Stimulated activated CD4-positive, alpha-beta T cell treated with anti-CD3 and anti-CD28 coated beads, TNF-alpha, amount 100 ng/mL, for 1 hour (primary cell): ENCODE measurements at places on chromosomes 2 and 18.

DNA sequence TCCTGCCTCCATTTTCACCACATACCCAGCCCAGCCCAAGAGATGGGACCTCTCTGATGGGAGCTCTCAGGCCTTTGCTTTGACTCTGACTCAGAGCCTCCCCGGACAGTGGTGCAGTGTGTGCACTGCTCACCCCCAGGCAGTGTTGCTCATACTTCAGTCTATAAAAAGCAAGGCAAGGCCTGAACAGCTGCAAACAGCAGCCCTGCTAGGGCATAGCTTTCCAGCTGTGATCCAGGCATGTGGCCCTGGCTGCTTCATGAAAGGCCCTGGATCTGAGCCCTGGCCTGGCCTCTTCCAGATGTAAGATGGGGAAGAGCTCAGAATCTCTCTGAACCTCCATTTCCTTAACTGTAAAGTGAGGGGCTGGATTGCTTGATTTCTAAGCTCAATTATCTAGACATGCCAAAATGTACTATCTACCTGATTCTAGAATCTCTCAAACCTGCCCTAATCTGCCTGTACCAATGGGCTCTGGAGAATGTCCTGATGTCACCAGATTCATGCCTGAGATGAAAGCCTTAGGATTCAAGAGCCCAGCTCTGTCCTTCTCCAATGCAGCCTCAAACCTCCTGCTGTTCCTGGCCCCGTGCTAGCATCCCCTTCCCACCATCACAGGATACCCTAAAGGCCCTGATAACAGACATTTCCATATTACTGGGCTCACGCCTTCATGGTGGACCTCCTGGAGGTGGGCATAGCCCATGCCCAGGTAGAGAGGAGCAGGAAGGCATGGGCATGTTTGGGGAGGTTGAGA is 206.9 kb downstream of the ARL4C start:
- no peak for DNase-seq

DNA sequence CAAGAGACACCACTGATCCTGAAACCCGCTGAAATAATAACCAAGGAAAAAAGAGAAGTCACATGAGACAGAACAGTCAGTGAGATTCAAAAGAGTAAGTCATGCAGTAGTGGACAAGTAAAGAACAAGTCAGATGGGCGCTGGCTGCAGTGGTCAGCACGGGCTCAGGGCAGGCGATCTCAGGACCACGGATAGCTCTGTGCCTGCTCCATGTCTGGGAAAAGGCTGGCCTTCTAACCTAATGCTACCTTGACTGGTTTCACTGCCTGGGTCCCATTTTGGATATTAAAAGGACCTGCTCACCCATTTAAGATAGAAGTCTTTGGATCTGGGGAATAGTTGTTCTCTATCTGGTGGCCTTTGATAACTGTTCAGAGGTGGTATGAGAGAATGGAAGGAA is 61.7 kb upstream of the LCLAT1 start:
- no peak for DNase-seq

GRCh38 chr2:237474442-237474911 is 12.6 kb upstream of the MLPH start:
- no peak for DNase-seq

DNA sequence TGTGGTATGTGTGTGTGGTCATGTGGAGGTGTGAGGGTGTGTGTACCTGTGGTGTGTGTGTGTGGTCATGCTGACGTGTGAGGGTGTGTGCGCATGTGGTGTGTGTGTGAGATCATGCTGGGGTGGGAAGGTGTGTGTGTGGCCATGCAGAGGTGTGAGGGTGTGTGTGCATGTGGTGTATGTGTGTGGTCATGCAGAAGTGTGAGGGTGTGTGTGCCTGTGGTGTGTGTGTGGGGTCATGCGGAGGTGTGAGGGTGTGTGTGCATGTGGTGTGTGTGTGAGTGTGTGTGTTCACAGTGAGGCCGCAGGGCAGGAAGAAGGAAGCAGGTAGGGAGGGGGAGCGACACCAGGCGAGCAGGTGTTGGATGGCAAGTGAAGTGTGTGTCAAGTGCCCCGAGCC is 259.0 kb downstream of the LOXHD1 start:
- no peak for DNase-seq

DNA sequence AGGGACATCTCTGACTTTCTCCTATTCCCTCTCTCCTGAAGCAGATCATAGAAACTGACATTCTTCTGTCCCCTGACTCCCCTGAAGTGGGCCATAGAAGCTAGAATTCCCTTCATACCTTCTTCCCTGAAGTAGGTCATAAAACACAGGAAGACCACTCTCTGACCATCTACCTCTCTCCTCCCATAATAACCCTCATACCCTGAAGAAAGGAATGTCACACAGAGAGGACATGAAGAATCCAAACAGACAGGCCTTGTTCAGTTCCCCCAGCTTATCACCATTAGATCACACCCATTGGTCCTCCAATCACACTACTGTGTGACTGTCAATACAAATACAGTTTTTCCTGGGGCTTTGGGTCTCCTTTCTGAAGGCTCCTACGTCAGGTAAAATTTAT is 347.1 kb downstream of the DLGAP1 start:
- no peak for DNase-seq

- no peak for DNase-seq
These were observed 44.1 kb downstream of the FARP2 start for GRCh38 chr2:241399941-241400922.

DNA sequence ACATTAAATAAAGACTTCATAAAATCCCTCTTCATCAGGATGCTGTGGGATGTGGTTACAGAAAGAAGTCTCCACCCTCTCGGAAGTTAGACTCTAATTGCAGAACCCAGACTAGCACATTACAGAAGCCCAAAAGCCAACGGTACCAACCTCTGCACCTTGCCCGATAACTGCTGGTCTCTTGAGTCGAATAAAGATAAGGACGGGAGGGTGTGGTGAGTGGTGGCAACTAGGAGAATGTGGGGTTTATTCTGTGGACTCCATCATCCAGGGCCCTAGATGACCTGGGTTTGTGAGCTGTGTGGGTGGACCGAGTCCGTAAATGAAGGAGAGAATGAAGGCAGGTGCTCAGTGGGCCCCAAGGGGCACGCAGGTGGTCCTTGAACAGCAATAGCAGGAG is 462.8 kb upstream of the ID2 start:
- DNase-seq, result no peak

DNA sequence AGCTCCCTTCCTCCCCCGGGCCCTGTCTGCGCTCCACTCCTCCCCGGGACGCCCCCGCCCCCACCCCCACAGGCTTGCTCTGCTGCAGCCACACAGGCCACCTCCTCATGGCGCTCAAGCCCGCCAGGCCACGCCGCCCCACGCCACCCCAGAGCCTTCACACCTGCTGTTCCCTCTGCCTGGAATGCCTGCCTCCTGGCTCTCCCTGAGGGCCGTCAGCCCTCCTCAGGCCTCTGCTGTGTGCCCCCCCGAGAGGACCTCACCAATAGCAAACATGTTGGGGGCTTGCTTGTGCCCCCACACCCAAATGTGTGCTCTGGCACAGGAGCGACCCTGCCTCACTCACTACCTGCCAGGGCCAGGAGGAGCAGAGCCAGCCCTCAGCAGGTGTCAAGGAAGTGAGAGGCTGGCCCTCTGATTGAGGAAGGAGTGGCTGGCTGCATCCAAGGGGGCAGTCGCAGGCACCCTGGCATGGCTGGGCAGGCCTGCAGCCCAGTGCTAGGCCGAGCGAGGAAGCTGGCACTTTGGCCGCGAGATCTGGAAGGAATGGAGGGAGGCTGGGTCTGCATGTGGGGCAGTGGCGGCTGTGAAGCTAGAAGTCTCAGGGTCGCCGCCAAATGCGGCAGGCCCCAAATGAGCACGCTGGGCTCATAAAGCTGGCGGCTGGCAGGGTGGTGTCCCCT is 86.5 kb downstream of the INHBB start:
- DNase-seq, result no peak

DNA sequence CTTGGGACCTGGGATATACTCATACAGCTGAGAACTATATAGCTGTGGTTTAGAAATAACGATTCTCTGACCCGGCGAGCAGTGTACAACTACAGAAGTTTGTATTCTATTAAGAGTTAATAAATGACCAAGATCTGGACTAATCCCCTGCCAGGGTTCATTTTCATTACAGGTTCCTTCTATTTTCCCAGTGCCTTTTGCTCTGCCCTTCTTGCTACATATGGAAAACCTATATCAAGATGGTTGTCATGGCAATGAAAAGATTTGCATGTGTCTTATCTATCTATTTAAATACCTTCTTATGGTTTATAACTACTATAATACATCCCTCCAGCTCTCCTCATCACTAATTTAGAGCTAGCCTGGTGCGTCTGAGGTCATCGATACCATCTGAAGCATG is 965.2 kb downstream of the BCL11A start:
- DNase-seq, result no peak

GRCh38 chr2:84486441-84487115 is 27.5 kb upstream of the SUCLG1 start:
- no peak for DNase-seq

DNA sequence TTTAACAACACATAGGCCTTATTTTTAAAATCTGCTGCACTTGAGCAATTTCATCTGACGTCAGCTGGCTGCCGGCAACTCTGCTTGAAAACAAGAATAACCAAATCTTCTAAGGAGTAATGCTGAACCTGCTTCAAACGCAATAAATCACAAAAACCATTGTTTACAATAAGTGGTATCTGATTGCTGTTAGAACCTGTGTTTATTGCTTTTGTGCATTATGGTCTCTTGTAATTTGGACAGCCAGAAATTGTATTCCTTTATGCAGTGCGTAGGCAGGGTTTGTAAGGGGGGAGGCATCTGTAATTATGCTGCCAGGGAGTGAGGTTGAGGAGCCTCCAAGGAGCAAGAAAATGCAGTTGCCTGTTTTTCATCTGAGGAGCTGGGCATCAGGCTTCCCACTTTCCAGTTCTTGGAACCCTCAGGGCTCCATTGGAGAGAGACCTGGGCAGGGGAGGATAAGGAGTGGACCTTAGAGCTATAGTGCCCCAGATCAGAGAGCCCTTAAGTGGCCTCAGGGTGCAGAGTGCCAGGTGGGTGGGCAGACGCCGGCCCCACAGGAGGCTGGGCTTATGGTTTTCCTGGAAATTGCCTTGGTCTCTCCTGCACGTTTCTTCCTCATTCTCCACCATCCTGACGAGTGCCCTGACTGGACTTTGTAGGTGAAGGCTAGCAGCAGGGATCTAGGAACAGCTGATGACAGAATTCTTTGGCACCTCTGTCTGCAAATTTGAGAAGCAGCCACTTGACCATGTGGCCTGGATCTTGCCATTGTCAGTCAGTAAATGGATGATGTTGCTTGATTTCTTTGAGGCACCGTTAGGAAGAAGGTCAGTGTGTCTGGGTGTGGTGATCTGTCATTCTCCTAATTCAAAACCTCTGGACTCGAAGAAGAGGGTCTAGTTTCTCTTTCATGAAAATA is 129.2 kb downstream of the KLHL29 start:
- DNase-seq, result no peak

DNA sequence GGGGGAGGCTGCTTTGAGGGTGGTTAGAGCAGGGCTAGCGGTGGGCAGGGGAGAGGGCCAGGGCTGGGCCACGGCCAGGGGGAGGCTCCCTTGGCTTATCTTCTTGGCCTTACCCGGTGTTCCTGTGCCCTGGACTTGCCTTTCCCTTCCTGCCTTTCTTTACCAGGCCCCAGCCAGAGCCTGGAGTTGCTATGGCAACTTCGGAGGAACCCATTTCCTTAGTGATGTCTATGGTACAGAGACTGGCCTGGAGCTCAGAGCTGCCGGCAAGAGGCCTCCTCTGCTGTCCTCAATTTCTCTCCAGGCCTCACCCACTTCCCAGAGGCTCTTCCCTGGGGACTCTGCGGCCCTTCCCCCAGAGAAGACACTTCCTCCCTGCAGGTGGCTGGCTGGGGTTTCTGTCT is 11.5 kb downstream of the SPEG start:
- no peak for DNase-seq

- DNase-seq, result no peak
These were observed 19.5 kb upstream of the KCNE4 start for GRCh38 chr2:223032187-223033142.

GRCh38 chr2:232875256-232876121 is 5.4 kb downstream of the SNORC start:
- no peak for DNase-seq

GRCh38 chr2:122417114-122417513 is 661.7 kb downstream of the TSN start:
- DNase-seq, result no peak

GRCh38 chr2:160911258-160911657 is 249.0 kb upstream of the TANK start:
- no peak for DNase-seq

GRCh38 chr2:174335254-174335987 is 667 bp downstream of the SP9 start:
- no peak for DNase-seq

- DNase-seq, result no peak
These were observed 177.4 kb downstream of the FIGN start for GRCh38 chr2:163558251-163559021.

GRCh38 chr2:237763812-237764211 is 34.8 kb upstream of the RBM44 start:
- DNase-seq, result no peak

- no peak for DNase-seq
These were observed 662 bp downstream of the ACVR2A start for GRCh38 chr2:147845411-147845971.

DNA sequence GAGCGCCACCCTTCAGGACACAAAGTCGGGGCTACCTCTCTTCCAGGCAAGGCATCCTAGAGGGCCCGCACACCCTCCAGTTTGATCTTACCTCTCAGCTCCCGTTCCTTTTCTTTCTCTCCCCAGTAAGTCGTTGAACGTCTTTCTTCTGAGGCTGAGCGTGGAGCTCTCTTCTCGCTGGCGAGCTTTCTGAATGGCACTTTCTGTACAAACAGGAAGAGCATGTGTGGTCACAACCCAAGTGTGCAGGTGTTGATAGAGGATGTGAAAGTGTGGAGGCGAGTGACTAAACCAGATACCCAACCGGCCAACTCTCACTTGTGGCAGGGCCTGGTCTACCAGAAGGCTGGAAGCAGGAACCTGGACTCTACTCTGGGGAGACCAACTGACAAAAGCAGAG is at the start of gene AFF3:
Gene AFF3 (minus strand): TSS at position 198 of the 400 bp plus-strand sequence. CDS start 38,136 bp downstream, outside the sequence.
- no peak for DNase-seq

- DNase-seq, result no peak
These were observed 1554.5 kb upstream of the SLC39A10 start for GRCh38 chr2:194102546-194102945.

DNA sequence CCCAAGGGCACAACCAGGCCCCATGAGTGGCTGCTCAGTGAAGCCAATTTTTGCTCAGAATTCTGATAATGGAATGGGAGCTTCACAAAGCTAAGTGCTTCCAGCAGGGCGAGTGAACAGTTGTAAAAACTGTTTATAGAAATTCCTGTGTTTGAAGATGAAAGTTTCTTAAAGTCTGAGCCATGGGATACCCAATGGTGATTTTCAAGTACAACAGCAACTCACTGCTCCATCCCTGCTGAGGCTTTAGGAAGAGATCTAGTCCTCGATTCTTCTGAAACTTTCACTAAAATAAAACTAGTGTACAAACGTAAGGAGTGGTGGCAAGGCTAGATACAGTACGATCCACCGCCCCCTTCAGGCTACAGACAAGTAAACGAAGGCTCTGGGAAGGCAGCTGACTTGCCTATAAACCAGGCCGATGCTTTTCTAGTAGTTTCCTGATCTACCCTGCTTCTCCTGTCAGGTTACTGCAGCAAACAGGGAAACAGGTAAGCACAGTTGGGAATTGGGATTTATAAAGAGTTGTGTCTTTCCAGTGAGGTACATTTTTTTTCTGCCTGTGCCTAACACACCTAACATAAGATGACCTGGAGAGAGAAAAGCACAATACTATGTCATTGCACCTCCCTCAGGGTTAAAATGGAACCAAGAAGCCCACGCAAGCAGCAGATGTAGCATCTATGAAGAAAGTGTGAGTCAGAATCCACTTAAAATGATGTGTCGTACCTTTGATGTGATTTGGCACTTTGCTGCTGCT is 108.7 kb downstream of the UXS1 start:
- DNase-seq, result no peak
